Stimulated activated CD8-positive, alpha-beta memory T cell treated with anti-CD3 and anti-CD28 coated beads, Interleukin-15, amount 100 ng/mL, for 24 hours (primary cell): ENCODE measurements at places on chromosomes 4 and X.

- no peak for DNase-seq
Measured at GRCh38 chr4:139142980-139143379, 34.0 kb downstream of the ELF2 start.

GRCh38 chr4:145891958-145892357 lies 46.7 kb downstream of the ZNF827 start:
- no peak for DNase-seq

- DNase-seq, result no peak
Measured at GRCh38 chrX:31036895-31037294, 34.9 kb downstream of the FTHL17 start.

GRCh38 chrX:31139961-31140360 lies 68.1 kb upstream of the FTHL17 start:
- DNase-seq, result no peak

- DNase-seq, result no peak
Measured at GRCh38 chrX:136046295-136047015, 61.2 kb downstream of the SLC9A6 start.

- no peak for DNase-seq
Measured at GRCh38 chr4:84968925-84969324, 2.4 kb upstream of the WDFY3 start.

- DNase-seq, result no peak
Measured at GRCh38 chr4:81454499-81454898, 17.2 kb downstream of the RASGEF1B start.

GRCh38 chr4:146273204-146273901 lies 59.0 kb downstream of the REELD1 start:
- DNase-seq, result no peak

DNA sequence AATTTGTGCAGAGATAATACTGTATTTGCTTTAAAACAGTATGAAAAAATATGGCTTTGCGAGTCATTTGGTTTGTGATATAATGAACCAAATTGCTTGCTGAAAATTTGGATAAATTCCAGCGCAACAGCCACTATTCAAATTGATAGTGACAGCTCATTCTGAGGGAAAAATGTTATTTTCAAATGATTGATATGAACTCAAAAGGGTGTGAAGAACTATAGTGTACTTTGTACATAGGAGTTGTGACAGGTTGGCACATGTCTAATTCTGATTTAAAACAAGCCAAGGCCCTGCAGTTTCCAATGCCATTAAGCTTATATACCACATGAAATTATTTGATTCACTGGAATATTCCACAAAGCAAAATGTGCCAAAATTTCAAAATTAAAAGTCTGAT lies 1628.9 kb upstream of the AGA start:
- no peak for DNase-seq
